ENCODE measurements at places on chromosomes 12 and 14.

DNA sequence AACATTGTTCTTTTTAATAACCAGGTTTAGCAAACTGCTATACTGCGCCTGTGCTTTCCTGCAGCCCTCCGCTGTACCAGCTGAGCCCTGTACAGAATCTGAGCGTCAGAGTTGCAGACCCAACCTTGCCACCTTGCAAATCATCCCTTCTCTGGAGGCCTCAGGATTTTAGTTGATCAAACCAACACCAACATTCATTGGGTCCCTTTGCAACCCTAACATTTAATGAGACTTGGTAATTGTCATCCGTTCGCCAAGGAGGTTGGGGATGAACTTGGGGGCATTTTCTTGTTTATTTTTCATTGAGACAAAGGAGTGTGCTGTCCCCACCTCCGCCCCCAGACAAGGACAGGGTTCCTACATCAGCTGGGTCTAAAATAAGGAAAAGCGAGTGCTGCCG, 2.6 kb upstream of the GSC start:
- no peak for DNase-seq

GRCh38 chr14:34643361-34643760, 13.4 kb upstream of the SNX6 start:
- DNase-seq: no peak

DNA sequence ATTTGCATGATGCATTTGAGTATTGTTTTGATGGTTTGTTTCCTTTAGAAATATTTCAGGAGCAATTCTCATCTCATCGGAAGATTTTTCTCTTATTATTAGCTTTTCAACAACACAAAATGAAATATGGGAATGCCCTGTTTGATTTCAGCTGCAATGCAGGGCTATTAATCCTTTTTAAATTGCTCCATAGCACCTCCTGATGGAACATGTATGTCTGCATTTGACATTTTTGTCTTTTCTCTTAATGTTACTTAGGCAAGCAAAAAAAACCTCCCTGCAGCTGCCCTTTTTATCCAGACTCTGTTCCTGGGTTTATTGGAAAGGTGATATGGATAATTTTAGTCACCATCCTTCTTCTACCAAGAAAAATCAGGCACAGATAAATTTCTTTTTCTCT, 895.8 kb downstream of the RPS29 start:
- DNase-seq: no peak

- peak; percentile 60 for DNase-seq
Measured at GRCh38 chr12:132222096-132222807, 78.0 kb downstream of the NOC4L start.

- DNase-seq: peak; percentile 60
Measured at GRCh38 chr14:52550661-52551060, 1.6 kb downstream of the TXNDC16 start.

DNA sequence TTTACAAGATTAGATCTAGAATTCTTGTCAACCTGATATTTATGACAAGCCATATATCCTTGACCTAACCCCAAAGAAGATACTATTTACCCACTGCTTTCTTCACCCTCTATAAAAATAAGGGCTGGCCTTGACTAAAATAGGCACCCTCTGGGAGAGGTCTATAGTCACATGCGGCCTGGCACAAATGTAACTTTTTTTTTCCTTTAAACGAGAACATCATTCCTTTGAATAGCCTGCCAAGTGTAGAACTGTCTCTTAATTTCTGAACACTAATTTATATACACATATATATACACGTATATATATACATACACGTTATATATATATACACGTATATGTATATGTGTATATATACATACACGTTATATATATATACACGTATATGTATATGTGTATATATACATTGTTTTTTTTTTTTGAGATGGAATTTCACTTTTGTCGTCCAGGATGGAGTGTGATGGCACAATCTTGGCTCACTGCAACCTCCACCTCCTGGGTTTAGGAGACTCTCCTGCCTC, 18.6 kb downstream of the PPTC7 start:
- no peak for DNase-seq

DNA sequence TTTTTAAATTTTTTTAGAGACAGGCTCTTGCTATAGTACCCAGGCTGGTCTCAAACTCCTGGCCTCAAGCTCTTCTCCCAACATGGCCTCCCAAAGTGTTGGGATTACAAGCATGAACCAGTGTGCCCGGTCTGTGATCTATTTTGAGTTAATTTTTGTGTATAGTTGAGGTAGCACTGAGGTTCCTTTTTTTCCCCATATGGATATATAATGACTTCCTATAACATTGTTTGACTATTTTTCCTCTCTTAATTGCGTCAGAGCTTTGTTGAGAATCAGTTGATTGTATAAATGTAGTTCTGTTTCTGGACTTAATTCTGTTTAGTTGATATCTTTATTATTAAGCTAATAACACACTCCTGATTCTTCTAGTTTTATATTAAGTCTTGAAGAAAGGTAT, 8.6 kb upstream of the M6PR start:
- no peak for DNase-seq

DNA sequence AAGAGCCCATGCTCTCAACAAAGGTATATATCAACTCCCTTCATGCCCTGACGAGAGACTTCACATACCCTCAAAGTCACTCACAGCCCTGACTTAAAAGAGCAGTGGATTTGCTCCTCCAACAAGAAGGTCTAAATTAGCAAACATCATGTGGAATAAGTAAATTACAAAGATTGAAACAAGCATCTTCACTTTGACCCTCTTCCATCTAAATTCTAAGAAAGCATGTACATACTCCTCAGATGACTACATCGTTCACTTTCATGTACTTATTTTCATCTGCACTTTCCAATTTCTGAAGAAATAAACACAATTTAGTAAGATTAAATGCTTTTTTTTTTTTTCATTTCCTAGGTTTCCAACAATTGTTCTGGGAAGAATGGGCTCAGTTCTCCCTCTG, 38.6 kb upstream of the KRR1 start:
- DNase-seq: no peak

DNA sequence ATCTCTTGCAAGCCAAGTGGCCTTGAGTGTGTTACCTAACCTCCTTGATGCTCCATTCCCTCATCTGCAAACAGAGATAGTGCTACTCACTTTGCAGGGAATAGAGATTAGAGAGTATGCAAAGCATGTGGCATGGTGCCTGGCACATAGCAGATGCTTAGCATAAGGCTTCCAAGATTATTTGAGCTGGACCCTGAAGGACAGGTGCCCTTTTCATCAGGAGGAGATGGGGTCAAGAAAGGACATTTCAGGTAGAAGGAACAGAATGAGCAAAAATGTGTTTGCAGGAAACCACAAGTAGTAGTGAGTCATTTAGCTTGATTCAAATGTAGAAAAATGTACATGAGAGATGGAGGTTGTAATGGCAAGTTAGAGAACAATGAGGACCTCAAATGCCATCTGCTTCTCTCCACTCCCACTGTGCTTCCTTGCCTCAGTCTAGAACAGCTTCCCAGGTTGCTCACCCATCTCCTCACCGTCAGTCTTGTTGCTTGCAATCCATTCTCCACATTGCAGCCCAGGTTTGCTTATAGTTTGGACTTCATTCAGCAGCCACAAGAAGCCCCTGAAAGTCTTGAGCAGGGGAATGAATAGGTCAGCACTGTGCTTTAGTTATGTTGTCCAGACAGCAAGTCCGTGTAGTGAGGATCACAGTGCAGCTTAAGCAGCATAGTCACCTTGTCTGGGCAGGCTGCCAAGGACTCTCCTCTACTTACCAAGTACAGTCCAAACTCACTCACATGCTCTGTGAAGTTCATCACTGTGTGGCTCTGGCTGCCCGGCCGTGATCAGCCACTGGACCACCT, 536.3 kb upstream of the CCDC196 start:
- no peak for DNase-seq

DNA sequence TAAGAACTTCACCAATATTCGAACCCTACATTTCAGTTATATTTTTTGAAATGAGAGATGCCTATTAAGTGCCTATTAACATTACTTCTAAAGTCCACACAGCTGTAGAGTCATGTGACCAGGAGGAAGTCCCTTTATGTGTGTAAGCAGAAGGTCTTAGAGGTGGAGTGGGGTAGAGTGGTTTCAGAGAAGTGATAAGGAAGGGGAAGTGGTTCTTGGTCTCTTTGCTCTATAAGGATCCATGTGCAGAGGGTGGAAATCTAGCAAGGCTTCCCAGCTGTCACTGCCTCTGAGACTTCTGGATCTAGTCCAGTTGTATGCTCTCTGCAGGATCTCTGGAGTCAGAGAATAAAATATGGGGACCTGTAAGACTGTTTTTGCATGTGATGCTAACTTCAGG, 673.9 kb downstream of the FLRT2 start:
- DNase-seq: no peak

- DNase-seq: peak; percentile 68
Measured at GRCh38 chr14:76564471-76565422, 188.8 kb downstream of the ESRRB start.

- DNase-seq: no peak
Measured at GRCh38 chr12:93106910-93107309, 177.8 kb upstream of the EEA1 start.

- DNase-seq: peak; percentile 44
Measured at GRCh38 chr14:23228812-23229211, 8.9 kb upstream of the RNF212B start.

DNA sequence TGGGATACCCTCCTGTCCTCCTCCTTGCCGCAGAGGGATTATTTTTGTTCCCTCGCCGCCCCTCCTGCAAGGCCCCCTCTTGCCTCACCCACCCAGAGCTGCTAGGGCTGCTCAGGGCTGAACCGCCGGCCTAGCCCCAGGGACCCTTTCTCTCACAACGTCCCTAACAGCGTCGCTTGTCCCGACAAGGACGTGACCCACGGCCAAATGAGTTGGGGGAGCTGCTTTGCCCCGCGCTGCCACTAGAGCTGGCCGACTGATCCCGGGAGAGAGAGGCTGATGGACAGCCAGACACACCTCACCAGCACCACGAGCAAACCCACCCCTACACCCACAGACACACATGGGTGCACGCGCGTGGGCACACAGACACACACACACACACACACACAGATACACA, 154.6 kb upstream of the ALG10B start:
- DNase-seq: no peak

- no peak for DNase-seq
Measured at GRCh38 chr12:48414021-48414420, 58.3 kb upstream of the ANP32D start.

GRCh38 chr12:49476091-49476490, 62.7 kb upstream of the KCNH3 start:
- DNase-seq: no peak

- DNase-seq: no peak
Measured at GRCh38 chr12:64318605-64319004, 72.0 kb downstream of the C12orf56 start.

DNA sequence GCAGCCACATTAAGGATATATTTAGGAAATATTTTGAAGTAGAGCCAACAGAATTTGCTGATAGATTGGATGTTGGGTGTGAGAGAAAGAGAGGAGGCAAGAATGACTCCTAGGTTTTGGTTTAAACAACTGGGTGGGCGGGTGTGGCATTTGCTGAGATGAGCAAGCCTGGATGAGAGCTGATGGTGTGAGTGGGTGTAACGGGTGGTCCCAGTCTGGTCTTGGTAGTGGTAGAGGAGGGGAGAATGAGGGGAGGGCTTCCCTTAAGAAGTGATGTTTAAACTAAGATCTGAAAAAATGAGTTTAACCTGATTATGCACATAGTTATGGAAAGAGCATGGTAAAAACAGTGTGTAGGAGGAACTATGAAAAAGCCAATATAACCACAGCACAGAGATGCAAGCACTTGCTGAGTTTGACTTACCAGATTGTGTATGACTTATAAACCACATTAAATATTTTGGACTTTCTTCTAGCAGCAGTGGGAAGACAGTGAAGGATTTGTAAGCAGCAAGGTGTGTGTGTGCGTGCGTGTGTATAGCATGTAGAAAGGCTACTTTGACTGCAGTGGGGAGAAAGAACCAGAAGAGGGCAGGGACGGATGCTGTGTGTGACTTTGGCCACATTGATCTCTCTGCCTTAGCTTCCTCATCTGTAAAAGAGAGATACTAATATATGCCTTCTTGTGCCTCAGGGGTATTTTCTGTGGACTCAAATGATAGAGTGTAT, 139.7 kb downstream of the PRIMA1 start:
- peak; percentile 87 for DNase-seq

- no peak for DNase-seq
Measured at GRCh38 chr12:95328708-95329107, 111.1 kb downstream of the VEZT start.

GRCh38 chr14:24108336-24108874, 6.2 kb upstream of the DCAF11 start:
- no peak for DNase-seq

DNA sequence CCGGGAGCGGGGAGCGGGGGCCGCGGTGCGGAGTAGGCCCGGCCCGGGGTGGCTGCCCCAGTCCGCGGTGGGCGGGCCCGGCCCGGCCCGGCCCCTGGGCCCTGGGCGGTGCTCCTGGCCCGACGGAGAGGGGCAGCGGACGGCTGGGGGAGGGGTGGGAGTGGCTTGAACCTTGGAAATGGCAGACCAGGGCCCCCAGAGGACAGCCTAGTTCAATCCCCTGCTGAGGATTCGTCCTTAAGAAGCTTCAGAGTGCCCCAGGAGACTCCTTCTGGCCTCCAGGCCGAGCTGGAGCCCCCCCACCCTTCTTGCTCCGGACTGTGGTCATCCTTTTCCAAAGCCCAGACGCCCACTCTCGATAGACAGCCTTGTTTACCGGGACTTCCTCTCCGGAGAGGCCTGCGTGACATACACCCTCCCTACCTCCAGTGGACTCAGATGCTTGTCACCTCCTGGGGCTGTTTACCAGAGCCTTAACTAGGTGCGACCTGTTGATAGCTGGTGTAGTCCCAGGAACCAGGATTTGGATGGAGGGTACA, 458 bp downstream of the KHNYN start:
- peak; percentile 80 for DNase-seq

DNA sequence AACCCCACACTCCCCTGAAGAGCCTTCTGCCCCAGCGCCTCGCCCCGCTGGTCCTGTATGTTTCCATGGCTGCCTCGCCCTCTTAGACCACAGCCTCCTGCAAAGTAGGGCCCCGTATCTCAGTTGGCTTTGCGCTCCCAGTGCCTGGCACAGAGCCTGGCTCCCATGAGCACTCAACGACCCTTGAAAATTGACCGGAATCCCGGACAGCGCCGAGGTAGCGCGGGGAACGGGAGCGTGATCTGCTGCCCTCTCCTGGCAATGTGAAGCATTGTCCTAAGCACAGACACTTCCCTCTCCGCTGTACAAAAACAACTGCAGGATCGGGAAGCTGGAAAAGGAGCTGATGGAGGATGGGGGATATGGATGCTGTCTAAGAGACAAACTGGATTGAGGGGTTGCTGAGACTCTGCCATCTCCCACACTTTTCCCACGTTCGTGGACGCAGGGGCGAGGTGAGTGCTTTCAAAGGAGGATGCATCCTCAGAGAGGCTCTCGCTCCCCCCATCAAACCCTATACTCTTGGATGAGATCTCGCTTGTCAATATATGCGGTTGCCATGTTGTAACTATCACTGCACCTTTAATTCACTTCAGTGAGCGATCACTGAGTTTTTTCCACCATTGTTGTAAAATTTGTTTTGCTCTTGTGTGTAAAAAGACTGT, 10.7 kb upstream of the FKBP4 start:
- peak; percentile 75 for DNase-seq

GRCh38 chr12:52041695-52042123, 9.5 kb upstream of the NR4A1 start:
- peak; percentile 80 for DNase-seq

Measured in Karpas-422 (cell line).